Activated B cell treated with CpG ODN at 0.5 μM for 24 hours (primary cell): ENCODE measurements at places on chromosomes 1 and 21. TPM values are rescaled to one million over a fixed set of nuclear protein-coding genes. Genes with fewer than 3 reads are reported as not detected.

GRCh38 chr1:159817276-159818041 is 9.2 kb upstream of the SLAMF8 start:
- H3K36me3 ChIP-seq: no peaks in the 10 kb centered on the region
- H3K4me3 ChIP-seq: no peak overlapping the region
- peaks cover 23% of the 10 kb centered on the region for H3K27me3 ChIP-seq
- no peak overlapping the region for H3K27ac ChIP-seq

GRCh38 chr1:106961646-106962045 is 94.8 kb upstream of the PRMT6 start:
- no peaks in the 10 kb centered on the region for H3K36me3 ChIP-seq
- H3K4me1 ChIP-seq: no peaks in the 10 kb centered on the region
- DNase-seq: no peak
- peaks cover 2% of the 10 kb centered on the region for H3K27me3 ChIP-seq

- no peak for DNase-seq
- no peak overlapping the region for H3K27ac ChIP-seq
- no peaks in the 10 kb centered on the region for H3K27me3 ChIP-seq
- H3K4me1 ChIP-seq: peaks cover 6% of the 10 kb centered on the region
- H3K36me3 ChIP-seq: peaks cover 2% of the 10 kb centered on the region
These were observed 44.5 kb downstream of the SLC2A1 start for GRCh38 chr1:42914092-42914627.

The UTS2 gene
- 4.1 and 5.9 TPM in 2 replicates for total RNA-seq
